NCI-H187 treated with DMSO at 0.1 percent for 48 hours (cell line): ENCODE measurements at places on chromosomes 4 and X.

DNA sequence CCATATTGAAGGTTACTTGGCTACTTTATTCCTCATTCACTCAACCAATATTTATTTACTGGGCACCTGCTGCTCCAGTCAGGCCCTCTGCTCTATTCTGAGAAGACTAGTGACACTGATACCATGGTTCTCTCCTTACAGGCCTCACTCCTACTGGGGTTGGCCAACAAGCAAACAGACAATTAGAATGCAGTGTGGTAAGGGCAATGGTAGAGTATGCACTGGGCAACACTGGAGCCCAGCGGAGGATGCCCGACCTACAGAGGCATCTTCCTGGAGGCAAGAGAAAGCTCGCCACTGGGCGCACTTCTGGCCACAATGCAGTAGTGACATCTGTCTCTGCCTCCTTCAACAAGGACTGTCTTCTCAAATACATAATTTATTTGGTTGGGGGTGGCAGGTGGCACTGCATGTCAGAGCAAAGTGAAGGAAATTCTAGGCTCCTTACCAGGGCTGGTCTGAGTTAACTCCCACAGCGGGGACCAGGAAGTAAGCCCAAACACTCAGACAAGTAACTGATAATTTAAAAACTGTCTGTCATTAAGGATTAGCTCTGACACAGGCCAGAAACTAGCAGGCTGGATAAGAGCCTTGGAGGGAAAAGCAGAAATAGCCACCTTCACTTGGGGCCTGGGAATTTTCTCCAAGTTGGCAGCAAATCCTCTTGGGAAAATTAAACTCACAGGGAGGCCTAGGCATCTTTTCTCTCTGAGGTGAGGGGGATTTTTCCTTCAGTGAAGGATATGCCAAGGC is 150.7 kb upstream of the EOLA2 start:
- peak; percentile 37 for DNase-seq

GRCh38 chrX:150223176-150224015 is 139.7 kb upstream of the MAMLD1 start:
- DNase-seq: no peak

- DNase-seq: no peak
Observed at GRCh38 chr4:142719854-142720541, 126.1 kb downstream of the INPP4B start.

GRCh38 chr4:188347339-188347738 is 208.1 kb downstream of the TRIML1 start:
- DNase-seq: no peak

DNA sequence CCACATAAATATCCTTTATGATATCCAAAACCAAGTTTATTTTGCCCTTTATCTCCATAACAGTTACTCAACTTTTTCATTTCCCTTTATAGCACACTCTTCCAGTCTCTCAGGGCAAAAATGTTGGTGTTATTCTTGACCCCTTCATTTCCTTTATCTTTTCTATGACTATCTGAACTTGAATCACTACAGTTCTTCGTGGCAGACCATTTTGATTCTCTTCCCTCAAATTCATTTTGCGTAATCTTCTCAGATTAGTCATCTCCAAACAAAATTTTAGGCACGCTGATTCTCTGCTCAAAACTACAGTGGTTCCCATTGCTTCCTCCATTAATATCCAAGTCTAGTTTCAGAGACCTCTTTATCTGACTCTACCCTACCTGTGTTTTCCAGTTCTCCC is 26.1 kb downstream of the RUFY3 start:
- no peak for DNase-seq

GRCh38 chr4:13347517-13348125 is 136.5 kb downstream of the RAB28 start:
- no peak for DNase-seq

- DNase-seq: no peak
Observed at GRCh38 chrX:106898462-106898861, 4.7 kb downstream of the RIPPLY1 start.

GRCh38 chrX:44392767-44393166 is 49.3 kb upstream of the EFHC2 start:
- no peak for DNase-seq

DNA sequence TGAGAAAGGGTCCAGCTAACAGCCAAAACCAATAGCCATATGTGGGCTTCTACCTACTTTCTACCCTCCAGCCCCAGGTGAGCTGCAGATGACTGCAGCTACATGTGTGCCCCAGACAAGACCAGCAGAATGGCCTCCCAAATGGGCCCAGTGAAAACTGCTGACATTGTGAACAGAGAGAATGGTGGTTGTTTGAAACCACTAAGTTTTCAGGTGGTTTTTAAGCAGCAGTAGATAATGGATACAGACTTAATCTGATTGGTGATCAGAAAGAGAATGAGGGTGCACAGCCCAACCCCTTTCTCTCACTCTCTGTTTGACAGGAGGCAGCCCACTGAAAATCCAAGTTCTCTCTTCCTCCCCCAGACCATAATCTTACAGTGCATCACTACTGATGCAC is 42.5 kb upstream of the BBS12 start:
- DNase-seq: no peak

GRCh38 chrX:148204195-148204594 is 223.1 kb downstream of the FMR1NB start:
- DNase-seq: no peak

- DNase-seq: no peak
Observed at GRCh38 chr4:111957997-111958396, 187.3 kb upstream of the FAM241A start.

DNA sequence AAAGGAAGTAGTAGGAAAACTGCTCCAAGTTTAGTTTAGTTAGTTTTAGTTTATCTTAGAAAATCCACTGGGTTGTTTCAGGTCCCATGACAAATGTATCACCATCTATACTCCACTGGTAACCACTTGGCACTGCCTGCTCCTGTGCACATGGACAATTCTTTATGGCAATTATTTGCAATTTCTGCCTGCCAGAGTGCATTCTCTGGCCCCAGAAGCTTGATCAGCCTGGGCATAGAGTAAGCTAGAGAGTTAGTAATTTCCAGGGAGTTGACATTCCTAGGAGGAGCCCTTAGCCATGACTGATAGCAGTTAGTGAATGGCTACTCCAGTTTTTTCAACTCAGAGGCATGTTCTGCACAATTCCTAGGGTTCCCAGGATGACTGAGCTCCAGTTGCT is 203.2 kb upstream of the FGF13 start:
- DNase-seq: no peak

DNA sequence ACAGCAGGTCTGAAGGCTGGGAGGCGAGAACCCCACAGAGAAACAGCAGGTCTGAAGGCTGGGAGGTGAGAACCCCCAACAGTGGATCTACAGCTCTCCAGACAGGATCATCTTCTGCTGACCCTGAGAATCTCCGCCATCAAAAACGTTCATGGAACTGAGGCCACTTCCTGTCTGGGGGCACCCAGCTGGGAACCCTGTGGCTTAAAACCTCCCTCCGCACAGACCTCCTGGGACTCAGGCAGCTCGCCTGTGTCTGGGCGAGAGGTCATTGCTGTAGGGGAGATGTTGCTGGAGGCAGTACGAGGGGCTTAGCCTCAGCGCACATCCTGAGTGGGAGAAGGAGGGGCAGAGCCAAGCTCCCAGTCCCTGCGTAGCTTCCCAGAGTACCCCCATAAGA is 15.1 kb upstream of the CLDN24 start:
- no peak for DNase-seq

GRCh38 chr4:94359838-94360237 is 17.2 kb upstream of the HPGDS start:
- no peak for DNase-seq

GRCh38 chr4:3255611-3256186 is 6.7 kb downstream of the MSANTD1 start:
- DNase-seq: no peak

DNA sequence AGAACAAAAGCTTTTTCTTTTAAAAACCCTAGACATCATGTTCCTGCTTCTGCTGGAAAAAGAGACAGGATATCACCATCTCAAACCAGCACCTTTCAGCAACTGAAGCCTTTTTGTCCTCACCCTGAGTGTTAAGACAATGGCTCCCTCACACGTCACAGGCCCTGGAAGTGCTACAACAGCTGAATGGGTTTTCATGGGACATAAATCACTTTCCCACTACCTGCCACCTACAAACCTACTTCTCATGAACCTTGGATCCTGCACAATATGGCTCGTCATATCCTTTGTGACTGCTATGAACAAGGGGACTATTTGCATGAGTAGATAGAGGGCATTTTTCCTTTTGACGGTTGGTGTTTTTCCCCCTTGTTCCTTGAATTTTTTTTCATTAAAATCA is 93.6 kb downstream of the TSPAN5 start:
- no peak for DNase-seq

- DNase-seq: no peak
Observed at GRCh38 chr4:118180776-118181175, 146.5 kb downstream of the NDST3 start.

- DNase-seq: no peak
Observed at GRCh38 chrX:114841051-114841450, 176.4 kb downstream of the IL13RA2 start.

GRCh38 chrX:112341598-112341997 is 259.0 kb upstream of the TRPC5 start:
- no peak for DNase-seq

DNA sequence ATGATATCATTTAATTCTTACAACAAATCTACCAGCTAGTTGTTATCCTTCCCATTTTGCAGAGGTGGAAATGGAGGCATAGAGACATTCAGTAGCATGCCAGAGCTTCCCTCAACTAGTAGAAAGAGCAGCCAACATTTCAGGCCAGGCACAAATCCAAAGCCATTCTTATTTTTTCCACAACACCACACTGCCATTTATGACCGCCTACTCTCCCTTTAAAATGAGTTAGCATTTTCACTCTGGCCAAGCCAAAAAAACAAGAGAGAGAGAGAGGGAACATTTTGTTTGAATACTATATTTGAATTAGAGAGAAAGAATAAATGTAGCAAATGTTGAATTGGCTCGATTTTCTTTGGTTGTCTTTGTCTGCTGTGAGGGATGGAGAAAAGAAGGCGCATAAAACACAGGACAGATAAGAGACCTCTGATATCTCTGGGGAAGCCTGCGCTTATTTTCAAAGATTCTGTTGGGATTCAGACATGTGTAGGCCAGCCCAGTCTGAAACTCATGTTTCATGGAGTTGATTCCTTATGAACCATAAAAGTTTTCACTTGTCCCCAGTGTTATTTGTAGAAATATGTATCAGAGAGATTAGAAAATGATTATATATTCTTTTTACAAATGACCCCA is 265.7 kb downstream of the RAB28 start:
- DNase-seq: no peak

DNA sequence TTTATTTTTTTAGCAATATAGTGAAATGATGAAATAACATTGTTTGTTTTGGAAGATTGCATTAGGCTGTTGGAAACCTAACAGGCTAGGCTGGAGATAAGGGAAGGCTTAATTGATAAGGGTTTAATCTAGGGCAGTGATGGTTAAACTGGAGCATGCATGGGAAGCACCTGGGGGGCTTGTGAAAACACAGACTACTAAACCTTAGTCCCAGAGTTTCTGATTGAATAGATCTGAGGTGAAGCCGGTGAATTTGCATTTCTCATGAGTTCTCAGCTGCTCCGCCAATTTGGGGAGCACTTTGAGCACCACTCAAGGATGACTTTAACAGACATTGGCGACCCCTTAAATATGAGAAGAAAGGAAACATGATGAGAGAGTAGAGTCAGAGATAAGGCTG is 11.5 kb downstream of the STK26 start:
- DNase-seq: no peak

DNA sequence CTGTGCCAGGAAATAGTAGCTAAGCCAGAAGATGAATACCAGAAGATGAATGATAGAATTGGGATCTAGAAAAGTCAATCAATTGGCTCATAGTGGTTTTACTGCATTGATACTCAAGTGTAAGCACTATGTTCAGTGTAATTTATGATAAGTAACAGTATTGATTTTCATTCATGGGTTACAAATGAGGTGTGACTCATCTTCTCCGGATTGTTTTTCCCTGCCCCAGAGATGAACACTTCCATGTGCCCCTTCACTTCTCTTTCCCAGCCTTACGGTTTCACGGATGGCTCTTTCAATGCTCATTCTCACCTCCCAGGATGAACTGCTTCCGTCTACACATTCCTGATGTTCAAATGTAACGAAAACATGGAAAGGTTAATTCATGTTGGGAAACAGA is 9.8 kb upstream of the GUCY1B1 start:
- no peak for DNase-seq

GRCh38 chrX:123626962-123627361 is 105.9 kb downstream of the THOC2 start:
- no peak for DNase-seq

DNA sequence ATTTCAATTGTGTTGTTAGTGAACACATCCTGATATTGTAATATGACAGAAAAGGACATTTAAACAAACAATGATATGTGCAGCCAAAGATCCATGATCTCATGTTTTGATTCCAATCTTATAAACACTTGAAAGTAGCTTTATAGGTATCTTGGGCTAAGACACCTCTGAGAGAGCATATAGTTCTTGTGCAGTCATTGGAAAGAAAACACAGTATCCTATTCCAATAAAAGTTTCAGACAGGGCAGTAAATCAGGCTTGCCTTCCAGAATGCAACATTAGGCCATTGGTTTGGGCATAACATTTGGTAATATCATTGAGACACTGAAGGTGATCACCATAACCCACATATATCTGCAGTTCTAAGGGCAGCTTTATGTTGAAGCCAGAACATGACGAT is 188.3 kb upstream of the HCCS start:
- no peak for DNase-seq

GRCh38 chr4:212438-213188 is 88.3 kb downstream of the ZNF718 start:
- DNase-seq: no peak

- no peak for DNase-seq
Observed at GRCh38 chr4:145299380-145300076, 119.1 kb upstream of the OTUD4 start.

DNA sequence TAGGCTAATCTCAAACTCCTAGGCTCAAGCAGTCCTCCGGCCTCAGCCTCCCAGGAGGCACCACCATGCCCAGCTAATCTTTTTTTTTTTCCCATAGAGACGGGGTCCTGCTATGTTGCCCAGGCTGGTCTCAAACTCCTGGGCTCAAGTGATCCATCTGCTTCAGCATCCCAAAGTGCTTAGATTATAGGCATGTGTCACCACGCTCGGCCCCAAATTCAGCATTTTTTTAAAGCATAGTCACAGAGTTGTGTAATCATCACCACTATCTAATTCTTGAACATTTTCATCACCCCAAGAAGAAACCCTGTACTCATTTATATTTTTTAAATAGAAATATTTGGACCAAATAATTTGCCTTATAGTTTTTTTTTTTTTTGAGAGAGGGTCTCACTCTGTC is 10.3 kb downstream of the CENPI start:
- DNase-seq: no peak

- no peak for DNase-seq
Observed at GRCh38 chr4:121827853-121828252, 4.2 kb upstream of the CCNA2 start.

- DNase-seq: no peak
Observed at GRCh38 chrX:37331546-37331945, 17.6 kb upstream of the PRRG1 start.

DNA sequence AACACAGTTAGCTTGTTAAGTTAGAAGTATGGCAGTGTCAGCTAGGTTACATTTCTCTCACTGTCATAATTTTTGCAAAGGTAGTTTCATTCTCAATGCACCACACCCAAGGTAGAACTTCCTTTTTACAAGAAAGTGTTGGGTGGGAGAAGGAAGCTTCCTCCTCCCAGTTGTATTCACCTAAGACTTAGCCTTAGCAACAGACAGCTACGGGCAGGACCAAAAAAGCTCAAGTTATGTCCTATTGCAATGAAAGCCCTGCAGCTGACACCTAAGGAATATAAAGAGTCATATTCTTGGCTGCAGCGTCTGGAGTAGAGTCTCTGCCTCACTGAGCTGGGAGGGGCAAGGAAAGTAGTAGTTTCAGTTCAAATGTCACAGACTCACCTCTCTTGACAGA is 25.1 kb upstream of the PRDM8 start:
- no peak for DNase-seq

- no peak for DNase-seq
Observed at GRCh38 chr4:27152703-27153102, 292.1 kb downstream of the STIM2 start.
